Psoas muscle (tissue), 8 donors: ENCODE measurements at places on chromosomes 5 and 9. TPM values are rescaled to one million over a fixed set of nuclear protein-coding genes. Genes with fewer than 3 reads are reported as not detected.

Gene PSAT1
- 0.52 TPM for total RNA-seq

DNA sequence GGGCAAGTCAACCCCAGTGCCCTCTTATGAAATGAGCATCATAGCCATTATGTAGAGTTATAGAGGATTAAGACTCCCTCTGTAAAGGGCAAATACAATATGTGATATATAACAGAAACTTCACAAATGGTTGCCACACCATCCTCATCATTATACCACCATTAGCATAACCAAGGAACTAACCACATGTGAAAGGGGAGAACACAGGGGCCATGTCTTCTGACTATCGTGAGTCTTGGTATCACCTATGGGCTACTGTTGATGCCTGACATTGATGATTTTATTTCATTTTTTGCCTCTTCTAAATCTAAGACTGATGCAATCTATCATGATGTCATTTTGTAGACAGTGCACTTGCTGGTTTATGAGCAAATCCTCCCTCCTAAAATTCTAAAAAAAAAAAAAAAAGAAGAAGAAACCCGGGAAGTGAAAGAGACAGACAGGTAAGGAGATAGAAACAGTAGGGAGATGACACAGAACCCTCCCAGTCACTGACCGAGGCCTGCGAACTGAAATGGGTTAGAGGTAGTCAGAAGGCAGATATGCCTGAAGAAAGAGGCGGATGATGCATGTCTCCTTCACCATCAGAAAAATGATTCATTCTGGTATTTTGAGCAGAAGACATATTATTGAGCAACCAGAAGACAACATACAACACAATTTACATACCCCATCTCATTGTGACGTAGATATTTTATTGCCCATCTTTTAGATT lies 266.0 kb downstream of the DMAC1 start:
- H3K27me3 ChIP-seq = no peaks in the 10 kb centered on the region
- H3K36me3 ChIP-seq = no peaks in the 10 kb centered on the region
- no peak for DNase-seq

Gene PCDHA4
- not detected for total RNA-seq

Gene GRM6
- not detected for total RNA-seq

DNA sequence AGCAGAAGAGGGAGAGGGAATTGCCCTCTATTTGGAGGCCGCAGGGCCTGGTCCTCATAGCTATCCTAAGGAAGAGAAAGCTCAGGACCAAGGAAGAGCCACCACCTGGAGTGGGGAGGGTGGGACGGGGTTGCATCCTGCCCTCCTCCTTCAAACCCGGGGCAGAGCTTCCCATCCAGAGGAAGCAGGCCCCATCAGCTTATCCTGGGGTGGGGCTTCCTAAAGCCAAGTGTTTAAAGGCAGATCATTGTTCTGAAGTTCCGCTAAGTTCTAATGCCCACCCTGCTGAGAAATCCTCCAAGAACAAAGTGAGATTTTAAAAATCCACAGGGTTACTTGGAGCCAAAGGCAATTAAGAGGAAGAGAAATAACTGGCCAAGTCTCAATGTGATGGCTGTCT lies 210.3 kb downstream of the C9orf152 start:
- no peak overlapping the region for H3K4me3 ChIP-seq
- no peaks in the 10 kb centered on the region for H3K36me3 ChIP-seq
- no peaks in the 10 kb centered on the region for H3K27me3 ChIP-seq
- DNase-seq = no peak

Gene WNT8A
- not detected for total RNA-seq

DNA sequence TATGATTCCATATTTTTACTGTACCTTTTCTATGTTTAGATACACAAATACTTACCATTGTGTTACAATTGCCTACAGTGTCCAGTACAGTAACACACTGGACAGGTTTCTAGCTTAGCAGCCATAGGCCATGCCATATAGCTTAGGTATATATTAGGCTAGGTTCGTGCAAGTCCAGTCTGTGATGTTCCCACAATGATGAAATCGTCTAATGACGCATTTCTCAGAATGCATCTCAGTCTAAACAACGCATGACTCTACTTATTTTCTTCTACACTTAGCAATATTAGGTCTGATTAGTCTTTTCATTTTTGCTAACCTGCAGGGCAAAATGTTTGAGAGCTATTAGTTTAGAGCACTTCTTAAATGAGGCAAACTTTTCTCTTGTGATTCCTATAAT lies 22.7 kb downstream of the OR2S2 start:
- no peaks in the 10 kb centered on the region for H3K36me3 ChIP-seq
- H3K4me3 ChIP-seq = no peak overlapping the region
- no peak overlapping the region for H3K27ac ChIP-seq

GRCh38 chr5:59694411-59694810 lies 199.1 kb downstream of the PDE4D start:
- no peaks in the 10 kb centered on the region for H3K36me3 ChIP-seq
- no peak overlapping the region for H3K27ac ChIP-seq
- no peaks in the 10 kb centered on the region for H3K27me3 ChIP-seq
- H3K4me1 ChIP-seq = no peaks in the 10 kb centered on the region
- no peak for DNase-seq
